Hematopoietic multipotent progenitor cell (in vitro differentiated cells): ENCODE measurements at places on chromosomes 1 and 21. TPM values are rescaled to one million over a fixed set of nuclear protein-coding genes. Genes with fewer than 3 reads are reported as not detected.

- no peak for DNase-seq
These were observed 78.2 kb downstream of the NFIA start for GRCh38 chr1:61160526-61160925.

DNA sequence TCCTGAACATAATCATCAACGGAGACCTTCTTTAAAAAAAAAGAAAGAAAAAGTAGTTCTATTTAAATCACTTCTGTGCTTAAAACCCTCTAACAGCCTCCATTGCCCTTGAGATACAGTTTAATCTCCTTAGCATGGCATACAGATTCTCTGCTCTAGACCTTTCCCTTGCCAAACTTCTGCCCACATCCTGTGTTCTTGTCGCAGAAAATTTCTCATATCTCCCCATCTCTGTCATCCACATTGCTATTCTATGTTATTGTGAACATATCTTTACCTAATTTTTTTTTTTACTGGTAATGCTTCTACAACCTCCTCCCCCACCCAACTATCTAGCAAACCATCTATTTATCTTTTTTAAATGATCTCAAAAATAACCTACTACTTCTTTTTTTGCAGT, 135.7 kb upstream of the PROX1 start:
- peak; percentile 5 for DNase-seq

DNA sequence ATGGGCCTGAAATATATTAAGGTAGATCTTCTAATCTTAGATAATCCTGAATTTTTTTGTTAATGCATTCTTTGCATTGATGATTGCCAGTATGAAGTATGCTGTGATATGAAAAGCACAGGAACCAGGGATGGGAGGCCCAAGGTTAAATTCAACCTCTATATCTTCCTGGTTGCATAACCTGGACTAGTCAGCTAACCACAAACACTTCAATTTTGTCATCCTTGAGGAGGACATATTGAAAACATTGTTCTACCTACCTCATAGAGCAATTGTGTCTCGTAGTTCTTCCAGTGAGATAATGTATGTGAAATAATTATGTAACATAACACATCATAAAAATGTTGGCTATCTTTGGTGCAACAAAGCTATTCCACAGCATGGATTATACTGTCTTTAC, 25.6 kb downstream of the PDC start:
- no peak for DNase-seq

The S100A7 gene
- total RNA-seq: not detected

- no peak for DNase-seq
These were observed 75.6 kb downstream of the MTR start for GRCh38 chr1:236870721-236871120.

DNA sequence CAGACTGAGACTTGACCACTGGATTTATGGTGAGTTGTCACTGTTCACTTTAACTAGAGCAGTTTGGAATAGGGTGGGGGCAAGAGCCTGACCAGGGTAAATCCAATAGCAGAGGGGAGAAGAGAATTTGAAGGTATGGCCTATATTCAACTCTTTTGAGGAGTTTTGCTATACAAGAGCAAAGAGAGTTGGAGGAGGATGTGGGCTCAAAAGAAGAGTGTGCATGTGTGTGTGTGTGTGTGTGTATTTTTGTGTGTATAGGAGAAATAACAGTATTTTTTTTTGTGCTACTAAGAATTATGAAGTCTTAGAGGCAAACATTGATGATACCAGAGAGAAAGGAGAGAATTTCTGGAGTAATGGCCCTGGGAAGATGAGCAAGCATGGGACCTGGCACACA, 164.8 kb upstream of the JUN start:
- no peak for DNase-seq

The EPHA8 gene
- not detected for total RNA-seq

The MUL1 gene
- 25.3 TPM for total RNA-seq

The AUNIP gene
- 1.3 TPM for total RNA-seq

The TCEA3 gene
- not detected for total RNA-seq

GRCh38 chr1:68919075-68919474, 422.2 kb upstream of the DEPDC1 start:
- no peak for DNase-seq

The C1orf141 gene
- not detected for total RNA-seq

The LAMC1 gene
- total RNA-seq: 13.2 TPM

DNA sequence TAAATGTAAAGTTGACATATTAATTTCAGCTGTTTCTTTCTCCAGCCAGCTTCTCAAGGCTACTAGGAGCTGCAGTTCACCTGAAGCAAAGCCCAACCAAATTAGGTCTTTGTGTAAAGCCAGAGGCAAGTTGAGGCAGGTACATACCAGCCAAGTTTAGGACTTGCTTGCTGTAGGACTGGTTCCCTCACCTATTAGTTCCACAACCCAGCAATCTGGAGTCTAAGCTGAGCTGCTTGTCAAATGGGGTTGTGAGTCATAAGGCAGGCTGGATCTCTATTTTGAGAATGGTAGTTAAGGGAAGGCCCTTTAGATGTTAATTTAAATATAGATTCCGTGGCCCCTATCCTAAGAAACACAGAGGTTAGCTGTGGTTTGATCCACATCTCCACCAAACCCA, 7.6 kb upstream of the FLG2 start:
- DNase-seq: no peak

GRCh38 chr1:29513357-29513756, 277.0 kb downstream of the PTPRU start:
- peak; percentile 16 for DNase-seq

DNA sequence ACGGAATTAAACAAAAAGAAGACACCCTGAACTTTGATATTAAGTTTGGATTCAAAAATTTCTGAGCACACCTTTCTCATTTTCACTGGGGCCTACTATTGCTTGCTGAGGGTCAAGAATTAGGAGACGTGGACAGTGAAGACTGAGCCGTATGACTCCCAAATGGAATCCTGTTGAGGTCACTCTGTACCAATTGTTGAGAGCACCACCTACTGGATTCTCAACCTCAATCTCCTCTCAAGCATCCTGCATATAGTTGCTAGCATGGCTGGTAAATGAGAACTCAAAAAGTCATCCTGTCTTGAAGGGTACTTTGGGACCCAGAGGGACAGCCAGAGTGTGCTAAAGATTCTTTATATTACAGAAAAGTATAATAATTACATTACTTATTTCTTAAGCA, 20.2 kb upstream of the MTR start:
- DNase-seq: no peak

- DNase-seq: peak; percentile 50
These were observed 512.1 kb downstream of the LMO4 start for GRCh38 chr1:87840767-87841166.

DNA sequence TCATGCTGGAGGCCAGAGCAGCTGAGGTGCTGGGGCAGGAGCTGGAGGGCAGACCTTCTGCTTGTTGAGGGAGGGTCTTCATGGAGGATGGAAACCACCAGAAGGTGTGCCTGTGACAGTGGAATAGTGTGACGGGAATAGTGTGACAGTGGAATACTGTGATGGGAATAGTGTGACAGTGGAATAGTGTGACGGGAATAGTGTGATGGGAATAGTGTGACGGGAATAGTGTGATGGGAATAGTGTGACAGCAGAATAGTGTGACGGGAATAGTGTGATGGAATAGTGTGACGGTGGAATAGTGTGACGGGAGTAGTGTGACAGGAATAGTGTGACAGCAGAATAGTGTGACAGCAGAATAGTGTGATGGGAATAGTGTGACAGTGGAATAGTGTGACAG, 325.1 kb downstream of the HHAT start:
- DNase-seq: peak; percentile 16

DNA sequence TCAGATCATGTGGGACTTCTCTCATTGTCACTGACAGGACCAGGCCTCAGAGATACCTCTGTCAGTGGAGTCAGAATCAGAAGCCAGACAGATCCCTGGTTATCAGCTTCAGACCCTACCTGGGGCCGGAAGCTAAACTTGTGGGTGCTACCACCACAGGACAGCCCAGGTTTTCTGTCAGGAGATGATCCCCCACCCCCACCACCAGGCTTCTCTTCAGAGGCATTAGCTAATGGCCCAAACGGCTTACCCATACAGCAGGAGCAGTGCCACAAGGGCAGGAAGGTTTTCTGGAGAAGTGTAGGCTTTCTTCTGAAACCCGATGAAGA, 105.5 kb downstream of the ABCA4 start:
- DNase-seq: no peak

- no peak for DNase-seq
These were observed 38.7 kb downstream of the DHCR24 start for GRCh38 chr1:54848134-54848948.

The SPATA17 gene
- total RNA-seq: under 0.01 TPM

DNA sequence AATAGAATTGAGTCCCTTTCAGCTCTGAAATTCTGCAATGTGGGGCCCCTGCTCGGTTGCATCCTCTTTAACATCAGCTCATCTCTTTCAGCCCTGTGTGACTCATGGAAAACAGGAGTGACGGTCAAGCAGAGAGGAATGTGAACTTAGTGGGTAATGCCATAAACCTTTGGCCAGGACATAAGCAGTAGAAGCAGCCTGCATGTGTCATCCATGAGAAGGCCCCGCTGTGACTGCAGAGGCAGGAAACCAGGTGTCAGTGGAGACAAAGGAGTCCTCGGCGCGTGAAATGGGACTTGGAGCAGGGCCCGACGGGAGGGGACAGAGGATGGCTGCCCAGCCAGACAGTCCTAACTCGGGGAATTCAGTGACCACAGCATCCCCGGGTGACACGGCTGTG, 21.1 kb upstream of the EPHB2 start:
- DNase-seq: no peak

DNA sequence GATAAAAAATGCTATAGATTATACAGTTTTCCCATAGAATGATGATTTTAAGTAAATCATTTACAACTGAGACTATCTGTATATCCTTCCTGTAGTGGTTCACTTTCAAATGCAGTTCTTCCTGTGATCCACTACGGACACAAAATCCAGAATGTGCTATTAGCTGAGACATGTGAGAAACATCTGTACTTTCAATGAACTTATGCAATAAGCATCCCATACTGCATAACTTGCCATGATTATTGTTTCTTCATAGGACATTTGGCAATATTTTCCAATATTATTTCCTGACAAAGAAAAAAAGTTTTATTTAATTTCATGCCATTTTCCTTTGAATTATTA, 83.5 kb upstream of the PRDX6 start:
- no peak for DNase-seq
